ENCODE measurements at places on chromosomes 7 and 10.

DNA sequence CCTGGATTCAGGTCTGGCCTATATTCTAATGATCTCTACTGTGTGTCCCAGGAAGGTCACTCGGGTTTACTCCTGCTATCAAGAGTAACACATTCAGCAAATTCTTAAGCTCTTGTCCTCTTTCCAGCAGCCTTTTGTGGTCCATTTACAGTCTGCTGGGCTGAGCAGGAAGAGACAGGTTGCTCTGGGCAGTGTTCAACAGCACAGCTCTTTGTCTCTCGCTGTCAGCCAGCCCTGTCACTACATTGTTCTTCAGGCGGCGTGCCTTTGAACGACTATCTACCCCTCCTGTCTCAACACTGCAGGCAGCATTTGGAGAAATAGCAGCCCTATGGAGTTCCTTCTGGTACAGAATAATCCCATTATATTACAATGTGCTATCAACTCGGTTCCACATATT lies 192.2 kb upstream of the TBX20 start:
- DNase-seq: no peak

DNA sequence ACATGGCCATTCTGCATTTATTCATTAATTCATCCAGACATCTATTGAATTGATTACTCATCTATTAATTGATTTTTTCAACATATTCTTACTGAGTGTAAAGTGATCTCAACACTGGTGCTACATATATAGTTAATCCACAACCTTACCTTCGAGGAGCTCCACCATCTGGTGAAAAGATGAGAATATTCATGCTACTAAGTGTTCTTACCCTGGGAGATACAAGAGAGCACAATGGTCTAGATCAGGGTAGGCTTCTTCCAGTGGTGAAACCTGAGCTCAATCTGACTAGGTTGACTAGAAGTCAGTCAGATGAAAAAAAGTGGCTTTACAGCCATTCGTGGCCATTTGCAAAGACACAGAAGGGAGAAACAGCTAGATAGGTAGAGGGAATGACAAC lies 507.4 kb downstream of the ANKRD7 start:
- DNase-seq: no peak

- DNase-seq: no peak
Observed at GRCh38 chr7:155881471-155882350, 69.4 kb upstream of the SHH start.

DNA sequence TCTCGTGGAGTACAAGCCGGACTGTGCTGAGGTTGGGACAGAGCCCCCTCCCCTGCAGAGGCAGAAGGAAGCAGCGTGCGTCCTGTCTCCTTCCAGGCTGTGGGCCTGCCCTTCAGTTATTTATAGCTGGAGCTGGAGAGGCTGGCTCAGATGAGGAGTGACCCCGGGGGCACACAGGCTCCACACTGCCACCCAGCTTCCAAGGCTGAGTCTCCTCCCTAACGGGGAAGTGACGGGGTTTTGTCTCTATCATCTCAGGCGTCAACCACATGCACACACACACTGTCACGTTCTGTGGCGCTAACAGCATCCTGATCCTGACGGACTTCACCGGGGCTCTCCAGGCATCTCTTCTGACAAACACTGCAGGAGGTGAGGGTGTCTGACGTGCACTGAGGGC lies 25.4 kb downstream of the AMZ1 start:
- no peak for DNase-seq
